ENCODE measurements at places on chromosomes 7 and 10.

GRCh38 chr7:43878867-43879266 lies 9.6 kb upstream of the MRPS24 start:
- no peak for DNase-seq

GRCh38 chr7:131188367-131189339 lies 139.0 kb upstream of the MKLN1 start:
- DNase-seq: peak; percentile 86

- no peak for DNase-seq
These were observed 51.1 kb upstream of the NANOS1 start for GRCh38 chr10:118978316-118978997.

GRCh38 chr7:129769866-129770808 lies 158.6 kb downstream of the NRF1 start:
- DNase-seq: no peak

DNA sequence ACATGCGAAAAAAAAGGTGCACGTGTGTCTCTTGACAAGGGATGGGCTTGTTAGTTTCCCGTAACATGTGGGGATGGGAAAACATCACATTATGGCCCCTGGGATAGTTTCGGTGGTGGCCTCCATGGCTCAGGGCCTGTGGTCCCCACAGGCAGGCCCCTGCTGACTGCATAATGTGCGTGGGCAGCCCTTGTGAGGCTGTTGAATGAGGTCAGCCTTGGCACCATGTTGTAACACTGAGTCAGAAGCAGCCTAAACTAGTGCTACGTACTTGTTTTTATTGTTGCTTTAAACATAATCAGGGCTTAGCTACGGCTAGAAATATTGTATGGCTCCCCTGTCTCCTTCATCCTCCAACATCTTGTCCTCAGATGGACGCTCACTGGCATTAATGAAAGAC lies 80.6 kb downstream of the BEND7 start:
- DNase-seq: no peak

DNA sequence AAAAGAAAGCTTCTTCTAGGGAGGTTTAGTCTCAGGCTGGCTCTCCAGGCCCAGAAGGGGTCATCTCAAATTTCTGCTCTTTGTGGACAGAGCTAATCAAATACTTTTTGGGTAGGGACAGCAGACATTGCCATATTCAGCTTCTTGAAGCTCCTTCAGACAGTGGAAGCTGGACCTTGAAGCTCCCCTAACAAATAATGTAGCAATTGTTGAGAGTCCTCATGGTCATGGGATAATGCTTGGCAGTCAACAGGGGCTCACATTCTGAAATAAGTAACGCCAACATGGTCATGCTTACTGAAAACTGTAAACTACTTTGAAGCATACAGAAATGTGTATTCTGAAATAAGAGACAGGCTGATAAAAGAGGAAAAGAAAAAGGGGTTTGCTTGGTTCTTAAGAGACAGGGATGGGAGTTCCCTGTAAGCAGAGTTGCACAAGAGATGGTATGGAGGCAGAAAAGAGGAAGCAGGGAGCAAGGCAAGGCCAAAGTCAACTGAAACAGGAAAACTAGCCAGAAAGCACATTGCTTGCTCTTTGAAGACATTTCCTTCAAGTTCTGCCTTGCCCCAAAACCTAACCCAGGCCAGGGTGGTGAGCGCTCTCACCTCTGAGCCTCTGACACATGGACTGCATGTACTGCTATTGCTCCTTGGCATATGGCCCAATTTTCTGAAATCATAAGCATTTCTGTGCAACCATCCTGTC lies 53.1 kb upstream of the KMT2E start:
- no peak for DNase-seq

GRCh38 chr7:116451957-116452729 lies 47.4 kb upstream of the CAV2 start:
- DNase-seq: no peak

DNA sequence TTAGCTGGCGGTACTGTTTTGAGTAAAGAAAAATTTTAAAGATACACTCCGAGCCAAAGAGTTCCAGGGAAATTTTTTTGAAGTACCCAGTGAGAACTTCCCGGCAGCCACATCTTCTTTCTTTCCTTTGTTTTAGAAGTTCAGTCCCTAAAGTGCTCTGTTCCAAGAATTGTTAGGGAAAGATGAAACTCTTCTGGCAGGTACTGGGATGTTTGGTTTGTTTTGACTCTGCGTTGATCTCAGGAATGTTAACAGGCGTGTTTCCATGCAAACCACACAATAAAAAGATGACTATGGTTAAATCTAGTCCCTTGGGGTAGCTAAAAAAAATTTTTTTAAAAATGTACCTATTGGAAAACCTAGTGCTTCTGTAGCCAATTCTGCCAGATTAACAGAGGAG lies 224.7 kb upstream of the PHYHIPL start:
- no peak for DNase-seq
